ENCODE measurements at places on chromosomes 11 and 22.

- DNase-seq: no peak
These were observed 266.9 kb downstream of the AASDHPPT start for GRCh38 chr11:106344394-106344793.

- DNase-seq: no peak
These were observed 288.2 kb downstream of the MIAT start for GRCh38 chr22:26945565-26945964.

GRCh38 chr11:70872955-70873735, 379.2 kb downstream of the SHANK2 start:
- no peak for DNase-seq

GRCh38 chr22:48099671-48100070, 1337.2 kb downstream of the TBC1D22A start:
- DNase-seq: no peak

GRCh38 chr22:50007057-50007511, 5.5 kb downstream of the IL17REL start:
- DNase-seq: no peak

DNA sequence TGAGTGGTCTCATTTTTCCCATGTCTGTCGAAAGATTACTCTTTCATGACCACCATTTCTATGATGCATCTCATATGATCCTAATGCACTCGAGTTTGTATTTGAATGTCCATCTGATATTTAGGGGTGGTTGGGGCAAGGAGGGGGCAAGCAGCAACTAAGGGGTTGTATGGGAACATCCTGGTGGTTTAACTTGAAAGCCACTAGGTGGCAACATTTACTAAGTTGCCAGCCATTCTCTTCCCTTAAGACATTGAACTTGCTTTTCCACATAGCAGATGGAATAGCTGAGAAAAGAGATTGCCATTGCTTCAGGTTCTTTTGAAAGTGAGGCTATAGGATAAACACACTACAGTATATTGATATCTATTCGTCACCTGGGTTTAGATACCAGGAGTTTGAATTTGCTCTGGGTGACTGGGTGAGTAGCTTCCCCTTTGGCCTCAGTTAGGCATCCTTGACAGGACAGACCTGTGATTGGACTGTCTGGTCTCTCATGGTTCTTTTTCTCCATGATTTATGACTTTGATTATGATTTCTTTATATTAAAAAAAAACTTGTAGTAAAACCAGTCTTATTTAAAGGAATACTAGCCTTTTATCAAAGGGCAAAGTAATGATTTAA, 32.4 kb downstream of the NF2 start:
- no peak for DNase-seq

DNA sequence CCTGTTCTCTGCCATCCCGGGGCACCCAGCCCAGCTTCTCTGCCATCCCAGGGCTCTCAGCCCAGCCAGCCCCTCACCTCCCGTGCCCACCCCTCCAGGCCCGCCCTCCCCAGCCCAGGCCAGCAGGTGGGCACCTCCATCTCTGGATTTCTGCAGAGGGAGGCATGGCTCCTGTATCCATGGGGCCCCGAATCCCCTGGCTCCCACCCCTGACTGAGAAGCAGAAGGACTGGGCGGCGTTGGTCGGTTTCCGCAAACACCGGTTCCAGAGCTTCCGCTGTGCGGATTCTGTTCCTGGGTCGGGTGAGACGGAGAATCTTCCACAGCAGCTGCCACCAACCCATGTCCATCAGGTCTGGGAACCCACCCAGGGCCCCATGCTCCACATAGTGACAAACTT, 240.3 kb downstream of the BRD1 start:
- no peak for DNase-seq

DNA sequence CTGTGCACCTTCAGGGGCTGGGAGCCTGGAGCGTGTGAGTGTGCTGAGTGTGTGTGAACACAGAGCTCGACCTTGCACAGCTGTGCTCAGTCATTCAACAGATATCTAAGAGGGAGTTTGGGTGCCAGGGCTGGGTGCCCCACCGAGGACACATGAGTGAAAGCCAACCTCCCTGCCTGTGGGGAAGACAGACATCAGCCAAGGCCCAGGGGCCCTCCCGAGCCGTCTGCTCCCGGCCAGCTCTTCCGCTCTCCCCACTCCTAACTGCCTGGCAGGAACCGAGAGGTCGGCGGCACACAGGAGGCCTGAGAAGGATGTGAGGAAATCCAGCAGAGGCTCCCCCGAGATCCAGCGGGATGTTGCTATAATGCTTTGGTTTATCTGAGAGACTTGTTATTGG, 32.0 kb downstream of the CERK start:
- DNase-seq: no peak

GRCh38 chr11:32152216-32152615, 61.3 kb downstream of the RCN1 start:
- DNase-seq: no peak
